Thyroid gland (tissue), 4 donors: ENCODE measurements at places on chromosomes 3 and 15. TPM values are rescaled to one million over a fixed set of nuclear protein-coding genes. Genes with fewer than 3 reads are reported as not detected.
A peak's percentile ranks its signal among the peaks of the same experiment; 100 is the strongest.

Gene IL20RB
- 1.6 TPM for total RNA-seq

DNA sequence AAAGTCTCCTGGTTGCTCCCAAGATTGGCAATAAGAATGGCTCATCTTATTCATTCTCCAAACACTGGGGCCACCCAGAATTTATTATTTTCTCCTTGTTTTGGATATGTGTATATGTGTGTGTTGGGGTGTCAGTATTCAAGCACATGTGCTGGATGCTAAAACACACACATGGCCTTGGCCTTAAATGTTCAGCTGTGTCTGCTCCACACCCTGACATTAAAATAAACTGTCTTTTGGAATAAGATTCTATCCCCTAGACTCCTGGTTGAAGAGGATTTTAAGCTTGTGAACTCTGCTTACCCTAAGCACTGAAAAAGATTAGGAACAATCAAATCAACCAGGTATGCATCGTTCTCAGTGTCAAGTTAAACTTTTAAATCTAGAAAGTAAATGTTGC, 382.9 kb upstream of the MCTP2 start:
- DNase-seq: no peak

- peak; percentile 9 for DNase-seq
Measured at GRCh38 chr3:65787340-65787739, 251.4 kb downstream of the MAGI1 start.

- no peak for DNase-seq
Measured at GRCh38 chr3:53240989-53241972, 14.5 kb downstream of the TKT start.

- DNase-seq: peak; percentile 87
Measured at GRCh38 chr15:82944821-82945220, 7.7 kb downstream of the HOMER2 start.

DNA sequence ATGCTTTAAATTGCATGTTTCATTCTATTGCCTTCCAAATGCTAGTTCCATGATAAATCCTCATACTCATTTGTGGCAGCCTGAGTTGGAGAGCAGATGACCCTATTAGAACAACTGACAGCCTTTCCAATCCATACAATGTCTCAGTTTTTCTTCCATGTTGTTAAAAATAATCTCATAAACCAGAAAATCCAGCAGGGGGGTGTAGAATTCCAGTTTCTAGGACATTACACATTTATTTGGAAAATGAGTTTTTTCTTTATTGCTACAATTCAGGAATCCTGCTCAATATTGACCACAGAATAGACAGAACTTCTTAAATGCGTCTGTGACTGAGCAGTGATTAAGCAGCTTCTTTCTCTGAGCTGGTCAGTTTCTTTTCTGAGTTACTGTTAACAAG, 174.2 kb upstream of the ATP10A start:
- no peak for DNase-seq

GRCh38 chr3:46669191-46669999, 24.1 kb downstream of the ALS2CL start:
- DNase-seq: no peak
